Stimulated activated CD8-positive, alpha-beta memory T cell treated with anti-CD3 and anti-CD28 coated beads, Interleukin-15, amount 100 ng/mL, for 4 hours (primary cell): ENCODE measurements at places on chromosomes 7 and 10.

GRCh38 chr7:28973591-28973990 is 15.5 kb upstream of the TRIL start:
- DNase-seq: no peak

DNA sequence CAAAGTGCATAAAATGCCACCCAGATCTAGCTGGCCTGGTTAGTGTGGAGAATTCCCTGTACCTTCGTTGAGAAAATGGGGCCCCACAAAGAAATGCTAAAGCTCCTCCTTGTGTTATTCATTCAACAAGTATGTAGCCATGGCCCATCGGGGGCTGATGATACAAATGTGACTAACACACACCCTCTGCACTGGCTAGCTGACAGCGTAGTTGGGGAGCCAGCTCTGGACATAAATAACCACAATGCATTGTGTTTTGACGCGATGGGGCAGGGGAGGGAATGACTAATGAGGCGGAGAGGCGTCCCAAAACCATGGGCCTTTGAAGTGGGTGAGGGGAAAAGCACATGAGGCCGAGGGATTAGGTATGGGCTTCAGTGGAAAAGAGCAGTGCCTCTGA is 28.2 kb upstream of the ASL start:
- DNase-seq: no peak

GRCh38 chr10:63703740-63704345 is 182.6 kb downstream of the REEP3 start:
- no peak for DNase-seq

DNA sequence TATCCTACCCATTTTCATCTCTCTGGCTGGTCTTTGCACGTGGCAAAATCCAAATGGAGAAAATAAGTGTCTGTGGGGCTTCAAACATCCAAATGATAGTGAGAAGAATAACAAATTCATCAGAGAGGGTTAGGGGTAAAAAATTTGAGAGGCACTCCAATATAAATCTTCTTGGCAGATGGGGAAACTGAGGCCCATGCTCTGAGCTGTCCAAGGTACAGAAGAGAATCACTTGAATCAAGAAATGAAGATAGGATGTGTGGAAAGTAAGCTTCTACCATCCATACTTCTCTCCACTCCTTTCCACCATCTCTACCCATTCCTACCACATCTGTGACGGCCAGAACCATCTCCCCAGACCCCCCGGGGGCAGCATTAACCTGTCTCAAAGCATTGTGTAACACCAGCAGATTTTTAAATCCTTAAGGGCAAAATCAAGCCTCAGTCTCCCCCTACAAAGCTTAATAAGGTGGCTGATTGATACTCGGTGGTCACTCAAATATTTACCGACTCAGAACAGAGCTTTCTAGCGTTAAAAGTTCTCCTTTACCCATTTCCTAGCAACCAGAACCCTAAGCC is 818 bp downstream of the GOT1 start:
- no peak for DNase-seq

GRCh38 chr10:102627291-102627735 is 17.0 kb upstream of the TRIM8 start:
- no peak for DNase-seq

DNA sequence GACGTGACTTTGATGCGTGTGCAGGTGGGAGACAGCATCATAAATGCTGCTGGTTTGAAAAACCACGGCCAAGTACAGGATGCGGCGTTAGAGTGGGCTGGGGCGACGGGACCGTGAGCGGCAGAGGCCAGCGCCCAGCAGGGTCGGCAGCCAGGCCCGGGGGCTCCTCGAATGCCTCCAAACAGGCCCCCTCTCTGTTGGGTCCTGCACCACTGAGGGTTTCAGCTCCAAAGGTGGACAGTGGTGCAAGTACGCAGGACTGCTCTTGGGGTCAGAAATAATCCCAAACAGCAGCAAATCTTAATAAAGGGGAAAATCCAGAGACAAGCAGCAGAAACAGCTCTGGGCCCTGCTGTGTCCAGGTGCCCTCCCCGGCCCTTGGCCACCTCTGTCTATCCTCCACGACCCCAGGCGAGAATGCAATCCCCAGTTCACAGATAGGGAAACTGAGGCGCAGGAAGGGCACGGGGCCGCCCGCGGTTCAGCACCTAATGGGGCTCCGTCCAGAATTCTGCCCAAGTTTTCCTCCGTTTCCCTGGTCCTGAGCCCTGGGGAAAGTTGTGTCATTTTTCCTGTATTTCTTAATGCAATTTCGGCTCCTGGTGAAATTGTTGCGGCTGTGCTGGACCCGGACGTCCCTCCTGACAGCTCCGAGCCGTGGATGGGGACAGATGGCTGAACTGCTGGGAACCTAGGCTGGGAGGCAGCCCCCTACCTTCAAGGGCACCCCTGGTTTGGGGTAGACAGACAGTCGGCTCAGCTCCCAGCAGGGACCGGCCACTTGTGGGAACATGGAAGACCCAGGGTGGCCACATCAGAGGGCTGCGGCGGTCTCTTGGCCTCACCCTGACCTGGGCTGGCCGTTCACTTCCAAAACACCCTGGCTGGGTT is 97.4 kb downstream of the FOXL3 start:
- DNase-seq: no peak

GRCh38 chr10:93601146-93601773 is at the start of gene RBP4:
RBP4 (minus strand) TSS chr10:93601235; CDS start chr10:93601028, 207 bp downstream.
- no peak for DNase-seq

DNA sequence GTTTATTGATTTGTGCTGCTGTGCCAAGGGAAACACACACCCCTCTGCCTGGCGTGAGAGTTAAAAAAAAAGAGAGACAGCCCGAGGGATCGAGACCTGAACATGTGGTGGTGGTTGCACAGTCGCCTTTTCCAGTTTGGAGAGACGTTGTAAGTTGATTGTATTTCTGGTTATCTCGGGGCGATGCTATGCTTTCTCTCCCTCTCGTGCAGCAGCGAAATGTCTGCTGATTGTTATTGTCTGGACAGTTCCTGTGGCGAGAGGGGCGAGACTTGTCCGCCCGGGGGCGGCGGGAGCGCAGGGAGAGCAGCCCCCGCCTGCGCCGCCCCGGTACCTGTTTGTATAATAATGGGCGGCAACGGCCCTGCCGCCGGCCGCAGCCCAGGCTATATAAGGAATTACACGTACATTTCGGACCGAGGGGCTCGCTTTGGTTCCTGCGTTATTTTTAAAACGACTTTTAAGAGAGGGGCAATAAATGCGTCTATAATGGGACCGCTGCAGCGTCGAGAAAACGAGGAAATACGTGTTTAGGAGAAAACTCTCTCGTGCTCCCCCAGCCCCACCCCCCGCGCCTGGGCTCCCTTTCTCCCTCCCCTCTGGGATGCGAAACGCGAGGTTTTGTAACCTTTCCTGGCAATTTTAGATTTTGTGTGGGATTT is 1.7 kb downstream of the ZEB1 start:
- DNase-seq: no peak

- no peak for DNase-seq
These were observed 9.1 kb downstream of the LAMB1 start for GRCh38 chr7:107993891-107994291.

- DNase-seq: no peak
These were observed 7.4 kb downstream of the ADCYAP1R1 start for GRCh38 chr7:31059551-31059950.

- no peak for DNase-seq
These were observed 13.1 kb downstream of the PIP4K2A start for GRCh38 chr10:22701132-22701826.

GRCh38 chr7:135773464-135773863 is 24.9 kb upstream of the FAM180A start:
- DNase-seq: no peak

DNA sequence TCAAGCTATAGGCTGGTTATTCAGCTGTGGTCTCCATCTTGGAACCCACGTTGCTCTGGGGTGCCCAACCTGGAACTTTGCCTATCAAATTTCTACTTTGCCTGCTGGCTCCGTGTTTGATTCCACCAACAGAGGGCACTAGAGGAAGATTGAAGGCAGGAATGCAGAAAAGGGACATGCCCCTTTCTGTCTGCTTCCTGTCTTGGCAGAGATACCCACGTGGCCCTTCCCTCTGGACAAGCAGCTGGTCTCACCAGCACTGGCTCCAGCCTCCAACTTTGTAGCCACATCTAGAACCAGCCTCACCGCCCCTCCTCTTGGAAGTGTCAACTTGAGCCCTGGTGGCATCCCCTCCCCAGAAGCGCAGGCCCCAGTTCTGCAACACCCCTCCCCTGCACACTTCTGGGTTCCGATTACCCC is 52.1 kb upstream of the ZNF438 start:
- DNase-seq: peak; percentile 11

- DNase-seq: peak; percentile 23
These were observed 34.7 kb downstream of the MRPS24 start for GRCh38 chr7:43834463-43835251.

GRCh38 chr7:50625360-50625759 is 60.2 kb upstream of the DDC start:
- no peak for DNase-seq

DNA sequence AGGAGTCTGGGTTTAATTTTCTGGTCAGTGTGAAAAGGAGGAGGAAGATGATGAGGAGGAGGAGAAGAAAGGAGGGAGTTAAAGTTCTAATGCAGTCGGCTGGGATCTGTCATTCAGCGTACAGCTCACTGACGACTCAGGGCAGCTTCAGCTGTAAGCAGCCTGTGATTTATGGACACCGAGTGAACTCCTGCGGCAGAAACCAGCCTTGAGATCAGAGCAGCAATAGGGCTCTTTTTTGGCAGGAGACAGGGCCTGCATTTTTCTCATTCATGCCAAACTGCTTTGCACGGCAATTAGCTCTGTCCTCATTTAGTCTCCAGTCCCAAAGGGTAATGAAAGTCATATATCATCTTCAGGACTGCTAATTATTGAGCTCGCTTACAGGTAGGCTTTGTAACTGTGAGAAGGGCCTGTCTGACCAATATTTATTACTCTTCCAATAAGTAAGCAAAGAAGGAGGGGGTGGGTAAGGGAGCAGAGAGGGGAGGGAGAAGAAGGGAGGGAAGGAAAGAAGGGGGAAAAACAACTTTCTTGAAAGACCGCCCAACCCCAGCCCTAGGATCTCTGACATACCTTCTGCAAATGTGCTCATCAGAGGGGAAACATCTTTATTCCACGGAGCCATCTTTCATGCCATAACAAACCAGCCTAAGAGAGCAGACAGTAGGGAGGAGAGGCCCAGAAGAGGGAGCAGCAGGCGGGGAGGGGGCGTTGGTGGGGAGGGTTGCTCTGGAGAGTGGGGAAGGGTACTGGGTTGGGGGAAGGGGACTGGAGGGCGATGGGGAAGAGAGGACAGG is 48.1 kb upstream of the COMTD1 start:
- DNase-seq: no peak

DNA sequence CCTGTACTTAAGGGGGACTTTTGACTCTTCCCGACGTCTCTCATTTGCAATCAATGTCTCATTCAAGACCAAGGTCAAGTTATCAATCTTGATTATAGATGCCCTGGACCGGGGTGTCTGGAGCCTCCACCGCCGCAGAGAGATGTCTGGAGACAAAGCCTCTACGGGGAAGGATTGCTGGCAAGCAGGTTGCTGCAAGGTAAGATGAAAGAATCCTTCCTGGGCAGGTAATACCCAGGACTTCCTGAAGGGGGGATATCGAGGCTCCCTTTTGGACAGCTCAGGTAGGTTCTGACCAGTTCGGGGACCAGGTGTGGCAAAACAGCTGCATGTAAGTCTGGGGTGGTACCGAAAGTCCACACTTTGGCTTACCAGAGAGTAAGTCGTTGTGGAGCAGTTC is 12.5 kb upstream of the CUX1 start:
- no peak for DNase-seq

DNA sequence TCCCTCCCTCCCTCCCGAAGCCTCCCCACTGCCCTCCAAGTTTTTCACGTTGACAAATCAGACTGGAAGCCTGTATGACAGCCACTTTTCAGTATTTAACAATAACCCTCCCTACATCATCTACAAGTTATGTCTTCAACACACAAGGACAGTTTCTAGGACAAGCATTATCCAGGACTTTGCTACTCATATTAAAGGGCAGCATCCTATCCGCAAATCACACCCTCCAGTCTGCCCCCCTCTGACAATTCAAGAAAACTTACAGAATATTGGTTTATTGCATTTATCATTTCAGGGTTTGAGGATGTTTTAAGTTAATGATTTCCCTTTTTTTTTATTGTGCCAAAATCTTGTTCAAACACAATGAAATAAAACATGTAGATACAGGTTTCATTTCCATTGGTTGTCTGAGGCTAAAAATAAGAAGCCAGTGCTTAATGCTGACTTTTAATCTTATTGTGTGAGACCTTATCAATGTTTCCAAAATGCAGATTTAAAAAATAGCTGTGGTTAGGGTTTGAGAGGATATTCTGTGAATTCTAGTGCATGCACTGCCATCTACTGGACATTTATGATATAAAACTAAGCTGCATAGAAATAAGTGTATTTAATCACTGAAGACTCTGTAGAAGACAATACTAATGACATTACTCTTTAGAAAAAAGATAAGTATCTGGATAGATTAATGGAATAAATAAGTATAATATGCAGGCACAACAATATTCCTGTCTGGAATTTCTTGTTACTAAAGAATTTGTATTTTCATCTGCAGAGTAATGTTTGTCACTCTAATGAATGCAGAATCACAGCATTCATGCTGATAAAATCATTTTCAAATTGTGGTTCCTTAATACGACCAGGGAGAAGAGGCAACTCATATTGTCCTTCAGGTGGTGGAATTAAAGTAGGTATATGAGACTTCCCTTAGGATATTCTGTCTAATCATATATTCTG is 64.1 kb downstream of the CAV1 start:
- DNase-seq: no peak

DNA sequence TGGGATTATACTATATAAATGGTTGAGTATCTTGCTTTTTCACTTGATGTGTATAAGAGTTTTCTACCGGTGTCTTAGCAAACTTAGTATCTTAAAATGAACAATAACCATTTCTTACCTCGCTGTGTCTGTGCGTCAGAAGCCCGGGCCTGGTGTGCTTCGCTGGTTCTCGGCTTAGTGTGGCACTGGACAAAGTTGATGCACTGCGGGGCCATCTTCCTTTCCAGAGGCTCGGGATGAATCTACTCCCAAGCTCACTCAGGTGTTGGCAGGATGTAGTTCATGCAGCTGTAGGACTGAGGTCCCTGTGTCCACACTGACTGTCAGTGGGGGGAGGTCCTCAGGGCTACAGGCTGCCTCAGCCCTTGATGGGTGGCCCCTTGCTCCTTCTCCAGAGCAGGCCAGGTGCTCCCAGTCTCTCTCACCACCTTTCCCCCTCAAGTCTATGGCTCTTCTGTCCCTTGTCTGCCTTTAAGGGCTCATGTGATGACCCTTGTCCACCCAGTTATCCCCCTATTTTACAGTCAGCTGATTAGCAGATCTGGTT is 227.8 kb downstream of the GLRX3 start:
- DNase-seq: no peak

- DNase-seq: no peak
These were observed 108.7 kb downstream of the LARP4B start for GRCh38 chr10:822661-823367.

DNA sequence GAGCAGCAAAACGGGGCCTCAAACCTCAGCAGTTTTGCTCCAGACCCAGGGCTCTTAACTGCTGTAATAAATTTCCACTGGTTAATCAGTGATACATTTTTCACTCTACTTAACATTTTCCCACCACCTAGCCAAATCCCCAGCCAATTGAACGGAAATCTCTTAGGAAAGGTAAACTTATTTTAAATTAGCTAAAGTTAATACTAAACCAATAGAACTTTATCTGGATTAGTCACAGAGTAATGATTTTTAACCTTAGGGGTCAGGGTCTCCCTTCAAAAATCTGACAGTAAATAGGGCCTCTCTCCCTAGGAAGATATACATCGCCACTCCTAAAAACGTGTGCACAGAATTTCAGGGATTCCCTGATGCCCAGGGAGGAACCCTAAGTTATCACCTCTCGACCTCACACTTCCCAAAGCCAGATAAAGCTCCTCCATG is 87.4 kb upstream of the KMT2E start:
- no peak for DNase-seq
